Right lung (tissue), 10 donors: ENCODE measurements at places on chromosomes 7 and 10. TPM values are rescaled to one million over a fixed set of nuclear protein-coding genes. Genes with fewer than 3 reads are reported as not detected.

The CALU gene
- 221 TPM for polyA plus RNA-seq

The TUBB8 gene
- polyA plus RNA-seq: 0.86 TPM

The EMX2 gene
- not detected for polyA plus RNA-seq

The WDR11 gene
- 79.8 TPM for polyA plus RNA-seq

The PLXNA4 gene
- polyA plus RNA-seq: 6.2 TPM

The RPEL1 gene
- polyA plus RNA-seq: 0.13 TPM

DNA sequence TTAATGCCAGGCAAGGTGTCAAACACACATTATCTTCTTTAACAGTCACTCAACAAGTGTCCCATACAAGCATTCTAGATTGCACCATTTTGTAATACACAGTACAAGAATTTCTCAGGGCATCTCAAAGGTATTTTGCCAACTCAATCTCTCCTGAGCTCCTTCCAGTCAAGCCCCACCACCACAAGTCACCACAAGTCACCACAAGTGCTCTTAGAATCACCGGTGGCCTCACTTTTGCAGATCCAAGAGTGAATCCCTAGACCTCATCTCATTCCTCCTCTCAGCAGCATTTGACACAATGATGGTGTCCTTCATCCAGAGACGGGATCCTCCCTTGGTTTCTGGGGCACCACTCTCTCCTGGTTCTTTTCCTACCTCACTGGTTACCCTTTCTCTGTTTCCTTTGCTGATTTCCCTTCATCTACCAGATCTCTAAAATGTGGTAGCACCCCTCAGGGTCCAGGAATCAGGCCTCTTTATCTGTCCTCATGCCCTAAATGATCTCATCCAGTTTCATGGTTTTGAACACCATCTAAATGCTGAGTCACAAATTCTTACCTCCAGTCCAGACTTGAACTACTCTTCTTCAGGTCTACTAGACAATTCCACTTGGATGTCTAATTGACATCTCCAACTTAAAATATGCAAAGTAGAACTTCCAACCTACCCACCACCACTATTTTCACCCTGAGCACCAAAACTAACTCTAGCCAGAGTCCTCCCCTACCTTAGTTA, 26.9 kb downstream of the VPS41 start:
- no peak for DNase-seq

- DNase-seq: no peak
These were observed 45.6 kb upstream of the FGL2 start for GRCh38 chr7:77245015-77245755.

- no peak for DNase-seq
These were observed 10.7 kb upstream of the DPYSL4 start for GRCh38 chr10:132175907-132176581.

GRCh38 chr10:72034040-72034499, 54.3 kb downstream of the SPOCK2 start:
- no peak for DNase-seq

DNA sequence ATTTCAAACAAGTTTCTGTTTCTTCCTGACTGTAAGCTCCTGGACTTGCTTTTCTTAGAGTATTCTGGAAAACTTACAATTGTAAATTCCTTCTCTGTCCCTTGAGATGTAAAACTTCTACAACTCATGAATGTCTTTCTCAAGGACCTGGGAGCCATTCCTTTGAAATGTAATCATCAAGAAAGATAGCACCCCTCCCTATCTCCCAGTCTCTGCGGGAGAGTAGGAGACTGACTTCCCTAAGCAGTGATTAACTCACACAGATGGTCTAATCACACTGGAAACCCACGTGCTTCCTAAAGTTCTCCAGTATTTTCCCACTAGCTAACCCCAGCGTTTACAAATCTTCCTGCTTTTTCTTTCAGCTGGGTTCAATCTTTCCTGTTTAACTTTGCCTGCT, 549.4 kb downstream of the SORCS1 start:
- no peak for DNase-seq

DNA sequence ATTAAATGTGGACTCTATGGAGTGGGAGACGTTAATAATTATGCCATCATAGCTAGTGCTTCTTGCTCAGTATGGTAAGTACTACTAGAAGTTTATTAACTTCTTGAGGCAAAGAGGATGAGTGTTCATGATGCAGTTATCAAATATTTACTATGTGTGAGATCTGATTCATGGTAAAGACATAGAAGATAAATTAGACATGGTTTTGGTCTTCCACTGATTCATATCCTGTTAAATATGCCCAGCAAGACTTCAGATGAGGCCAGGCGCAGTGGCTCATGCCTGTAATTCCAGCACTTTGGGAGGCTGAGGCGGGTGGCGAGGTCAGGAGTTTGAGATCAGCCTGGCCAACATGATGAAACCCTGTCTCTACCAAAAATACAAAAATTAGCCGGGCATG, 547.1 kb upstream of the ANKRD30A start:
- no peak for DNase-seq

DNA sequence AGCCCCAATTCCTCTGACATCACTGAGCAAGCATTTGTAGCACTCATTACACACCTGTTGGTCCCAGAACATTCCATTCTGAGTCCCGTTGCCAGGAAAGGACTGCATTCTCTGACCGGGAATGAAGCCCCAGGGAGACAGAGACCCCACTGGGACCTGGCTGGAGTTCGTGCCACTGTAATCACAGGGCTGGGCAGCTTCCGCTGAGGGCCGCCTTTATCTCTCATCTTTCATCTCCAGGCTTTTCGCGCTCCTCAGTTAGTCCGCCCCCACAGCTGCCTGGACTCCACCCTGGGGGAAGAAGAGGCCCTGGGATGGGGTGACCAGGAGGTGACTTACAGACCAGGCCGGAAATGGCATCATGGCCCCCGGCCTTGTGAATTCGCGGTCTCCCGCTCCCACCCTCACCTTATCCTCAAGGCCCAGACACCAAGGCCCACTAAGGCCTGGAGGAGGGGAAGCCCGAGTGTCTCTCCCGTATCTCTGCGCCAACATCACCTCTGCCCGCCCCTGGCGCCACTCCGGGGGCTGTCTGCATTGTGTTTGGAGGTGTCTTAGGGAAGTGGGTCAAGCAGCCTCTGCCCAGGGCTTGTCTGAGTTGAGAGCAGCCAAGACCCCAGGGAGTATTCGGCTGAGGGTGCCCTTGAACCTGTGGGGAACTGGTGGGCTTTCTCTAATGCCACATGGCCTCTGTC, 75.4 kb downstream of the PROSER2 start:
- DNase-seq: peak; percentile 47

DNA sequence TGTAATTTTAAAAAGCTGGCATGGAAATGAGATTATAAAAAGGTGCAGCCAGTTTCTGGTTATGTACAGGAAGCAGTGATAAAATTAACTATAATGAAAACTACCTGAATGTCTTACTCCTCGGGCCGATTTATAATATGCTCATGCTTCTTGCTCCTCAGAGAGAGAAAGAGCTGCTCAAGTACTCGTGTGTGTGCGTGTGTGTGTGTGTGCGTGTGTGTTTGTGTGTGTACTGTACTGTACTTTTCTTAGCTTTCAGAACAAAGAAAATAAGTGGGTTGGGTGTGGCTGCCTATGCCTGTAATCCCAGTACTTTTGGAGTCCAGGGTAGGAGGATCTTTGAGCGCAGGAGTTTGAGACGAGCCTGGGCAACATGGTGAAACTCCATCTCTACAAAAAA, 96.6 kb upstream of the NMT2 start:
- DNase-seq: no peak

GRCh38 chr7:141511316-141511675, 39.9 kb upstream of the AGK start:
- no peak for DNase-seq
